ENCODE measurements at places on chromosomes 5 and 9.

DNA sequence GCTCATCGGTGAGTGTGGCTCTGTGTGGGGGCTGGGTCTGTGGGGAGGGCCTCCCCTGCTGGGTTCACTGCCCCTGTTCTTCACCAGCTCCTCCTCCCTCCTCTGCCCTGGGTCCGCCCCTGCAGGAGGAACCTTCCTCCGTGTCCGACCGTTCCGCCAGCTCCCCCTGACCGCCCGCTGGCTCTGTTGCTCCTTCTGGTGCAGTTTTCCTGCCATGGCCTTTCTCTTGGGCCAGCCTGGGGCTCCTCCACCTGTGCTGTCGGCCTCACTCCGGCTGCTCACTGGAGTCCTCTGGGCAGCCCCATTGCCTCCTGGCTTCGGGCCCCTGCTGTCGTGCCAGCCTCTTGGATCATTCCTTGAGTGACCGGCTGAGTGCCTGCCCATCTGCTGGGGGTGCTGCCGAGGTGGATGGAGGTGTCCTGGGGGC lies 12.3 kb downstream of the RNU6ATAC start:
- no peak for DNase-seq

GRCh38 chr5:6780802-6781391 lies 67.7 kb downstream of the TENT4A start:
- DNase-seq = no peak

- no peak for DNase-seq
Measured at GRCh38 chr9:10134266-10134665, 478.5 kb downstream of the PTPRD start.

GRCh38 chr5:126253406-126253805 lies 169.8 kb upstream of the GRAMD2B start:
- DNase-seq = no peak

GRCh38 chr5:116492776-116493175 lies 81.8 kb downstream of the SEMA6A start:
- no peak for DNase-seq

DNA sequence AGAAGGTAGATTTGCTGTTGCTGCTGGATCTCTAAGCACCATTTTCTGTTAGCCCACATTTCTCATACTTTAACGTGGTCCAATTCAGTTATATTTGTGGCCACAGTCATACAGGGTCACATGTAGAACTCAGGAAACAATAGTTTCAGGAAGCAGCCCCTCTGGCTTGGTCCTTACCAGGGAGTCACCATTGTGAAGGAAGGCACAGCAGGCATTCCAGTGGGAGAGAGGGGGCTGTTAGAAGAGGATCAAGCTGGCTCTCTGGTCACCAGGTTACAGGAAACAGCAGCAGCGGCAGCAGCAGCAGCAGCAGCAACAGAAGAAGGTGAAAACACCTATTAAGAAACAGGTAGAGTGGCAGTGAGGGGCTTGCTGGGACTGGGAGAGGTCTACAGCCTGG lies 14.5 kb downstream of the C9orf43 start:
- DNase-seq = no peak

- DNase-seq = no peak
Measured at GRCh38 chr9:134852906-134853654, 27.5 kb upstream of the FCN2 start.

DNA sequence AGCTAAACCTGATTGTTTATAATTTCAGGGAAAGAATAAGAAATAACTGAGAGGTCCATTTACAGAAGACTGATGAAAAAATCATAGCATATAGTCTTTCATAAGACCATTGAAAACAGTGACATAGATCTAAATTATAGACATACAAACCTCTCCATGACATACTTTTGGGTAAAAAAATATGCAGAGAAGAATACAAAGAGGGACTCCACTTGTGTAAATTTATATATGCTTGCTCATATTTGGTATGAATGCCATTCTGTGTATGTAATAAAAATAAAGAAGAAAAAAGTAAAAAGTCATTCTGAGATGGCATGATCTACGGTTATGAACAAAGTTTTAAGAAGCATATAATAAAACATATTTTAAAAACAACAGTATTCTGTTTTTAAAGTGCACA lies 310.7 kb downstream of the ASTN2 start:
- DNase-seq = no peak

DNA sequence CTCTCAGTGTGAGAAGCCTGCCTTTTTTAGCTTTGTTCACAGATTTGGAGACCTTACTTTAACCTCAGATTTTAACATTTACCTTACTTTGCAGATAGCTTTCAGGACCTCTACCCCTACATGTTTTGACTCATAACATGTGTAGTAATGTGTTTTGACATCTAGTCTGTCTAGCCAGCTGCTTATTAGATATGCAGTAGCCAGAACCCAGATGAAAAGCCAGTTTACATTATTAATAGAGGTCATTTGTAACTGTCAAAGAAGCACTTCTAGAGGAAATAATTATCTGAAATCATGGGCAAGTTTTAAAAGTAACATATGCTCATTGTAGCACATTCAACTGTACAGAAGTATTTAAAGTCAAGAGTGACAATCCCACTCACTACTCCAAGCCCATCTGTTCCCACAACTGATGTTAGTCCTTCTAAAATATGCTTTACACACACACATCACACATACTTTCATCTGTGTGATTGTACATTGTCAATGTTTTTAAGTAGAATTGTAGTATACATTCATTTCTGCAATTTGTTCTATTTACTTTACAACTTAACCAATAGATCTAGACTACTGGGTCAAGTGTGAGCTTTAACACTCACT lies 71.8 kb upstream of the NIPAL4 start:
- DNase-seq = no peak
